NCI-H460 (cell line): ENCODE measurements at places on chromosomes 13 and 19. TPM values are rescaled to one million over a fixed set of nuclear protein-coding genes. Genes with fewer than 3 reads are reported as not detected.

DNA sequence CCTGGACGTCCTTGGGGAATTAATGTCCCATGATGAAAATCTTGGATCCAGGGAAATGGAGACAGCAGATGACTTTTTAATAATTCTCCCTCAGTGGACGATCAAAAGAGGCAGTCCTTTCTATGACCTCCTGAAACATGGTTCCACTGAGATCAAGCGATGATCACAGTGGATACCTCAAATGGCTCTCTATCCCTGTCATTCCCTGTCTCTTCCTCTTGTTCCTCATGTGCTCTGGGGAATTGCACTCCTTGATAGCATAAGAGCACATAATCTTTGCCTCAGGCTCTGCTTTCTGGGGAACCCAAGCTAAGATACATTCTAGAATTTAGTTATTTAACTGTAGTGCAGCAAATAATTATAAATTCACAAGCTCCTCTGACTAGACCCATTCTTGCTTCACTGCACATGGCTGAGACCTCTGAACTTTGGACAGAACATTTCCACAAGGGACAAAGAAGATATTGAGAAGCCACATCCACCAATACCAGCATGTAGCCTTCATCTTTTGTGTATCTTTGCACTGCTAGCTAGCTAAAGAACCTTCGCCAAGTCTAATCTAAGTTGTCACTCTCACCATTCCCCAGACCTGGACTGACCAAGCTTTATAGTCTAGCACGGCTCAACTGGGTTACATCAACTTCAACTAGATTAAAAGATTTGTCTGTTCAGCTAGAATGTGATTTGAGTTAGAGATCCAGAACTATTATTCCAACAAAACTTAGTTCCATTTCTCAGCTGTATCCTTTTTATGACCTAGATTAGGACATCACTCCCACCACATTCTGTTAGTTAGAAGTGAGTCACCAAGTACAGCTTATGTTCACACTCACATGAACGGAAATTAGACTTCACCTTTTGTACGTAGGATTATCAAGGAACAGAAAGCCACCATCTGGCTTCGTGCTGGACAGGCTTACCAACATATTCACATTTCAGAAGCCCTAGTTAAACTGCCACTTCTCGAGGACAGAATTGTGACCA is 142.7 kb downstream of the SUCLA2 start:
- no peak for DNase-seq

DNA sequence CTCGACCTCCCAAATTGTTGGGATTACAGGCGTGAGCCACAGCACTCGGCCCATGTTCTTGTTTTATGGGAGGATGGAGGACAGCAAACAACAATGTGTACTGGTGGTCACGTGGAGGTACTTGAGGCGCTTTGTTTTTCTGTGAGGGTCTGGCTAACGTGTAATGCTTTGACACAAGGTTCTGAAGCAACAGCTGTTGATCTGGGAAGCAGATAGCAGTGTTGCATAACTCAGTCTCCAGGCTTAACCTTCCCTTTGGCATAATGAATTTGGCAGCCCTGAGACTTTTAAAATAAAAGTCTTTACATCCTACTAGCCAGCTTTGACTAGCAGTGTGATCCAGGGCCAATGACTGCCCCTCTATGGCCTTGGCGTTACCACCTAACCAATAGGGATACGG is 6.9 kb upstream of the ZNF580 start:
- DNase-seq: no peak

DNA sequence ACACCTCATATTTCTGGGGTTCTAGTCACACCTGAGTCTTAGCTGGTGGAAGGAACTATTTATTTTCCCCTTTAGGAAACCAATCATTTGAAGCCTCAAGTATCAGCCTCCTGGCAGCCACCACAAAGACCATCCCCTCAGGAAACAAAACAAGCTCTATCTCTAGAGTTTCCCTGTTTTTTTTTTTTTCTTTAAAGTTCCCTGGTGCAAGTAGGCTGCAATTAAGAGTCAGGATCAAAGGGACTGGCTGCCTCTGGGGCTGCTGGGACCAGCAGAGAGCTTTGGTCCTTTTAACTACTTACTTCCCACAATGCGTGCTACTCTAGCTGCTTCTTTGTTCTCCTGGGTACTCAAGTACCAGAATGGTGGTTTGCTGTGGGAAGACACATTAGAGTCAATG is 11.4 kb downstream of the MBNL2 start:
- no peak for DNase-seq

DNA sequence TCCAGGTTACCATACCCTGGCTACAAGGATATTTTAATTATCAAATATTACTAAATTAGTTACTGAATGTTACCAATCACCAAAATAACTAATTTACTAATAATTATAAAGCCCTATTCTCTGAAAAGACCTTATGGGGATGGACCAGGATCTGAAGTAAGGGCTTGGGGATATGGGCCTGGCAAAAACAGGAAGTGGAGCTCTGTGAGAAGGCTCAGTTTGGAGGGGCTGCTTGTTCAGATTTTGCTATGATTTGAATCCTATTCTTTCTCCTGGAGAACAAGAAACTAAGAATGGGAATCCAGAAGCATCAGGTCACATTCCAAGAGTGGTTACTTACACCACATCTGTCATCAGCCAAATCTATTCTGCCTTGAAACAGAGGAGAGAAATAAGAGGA is 148.1 kb downstream of the DNAJC15 start:
- no peak for DNase-seq

DNA sequence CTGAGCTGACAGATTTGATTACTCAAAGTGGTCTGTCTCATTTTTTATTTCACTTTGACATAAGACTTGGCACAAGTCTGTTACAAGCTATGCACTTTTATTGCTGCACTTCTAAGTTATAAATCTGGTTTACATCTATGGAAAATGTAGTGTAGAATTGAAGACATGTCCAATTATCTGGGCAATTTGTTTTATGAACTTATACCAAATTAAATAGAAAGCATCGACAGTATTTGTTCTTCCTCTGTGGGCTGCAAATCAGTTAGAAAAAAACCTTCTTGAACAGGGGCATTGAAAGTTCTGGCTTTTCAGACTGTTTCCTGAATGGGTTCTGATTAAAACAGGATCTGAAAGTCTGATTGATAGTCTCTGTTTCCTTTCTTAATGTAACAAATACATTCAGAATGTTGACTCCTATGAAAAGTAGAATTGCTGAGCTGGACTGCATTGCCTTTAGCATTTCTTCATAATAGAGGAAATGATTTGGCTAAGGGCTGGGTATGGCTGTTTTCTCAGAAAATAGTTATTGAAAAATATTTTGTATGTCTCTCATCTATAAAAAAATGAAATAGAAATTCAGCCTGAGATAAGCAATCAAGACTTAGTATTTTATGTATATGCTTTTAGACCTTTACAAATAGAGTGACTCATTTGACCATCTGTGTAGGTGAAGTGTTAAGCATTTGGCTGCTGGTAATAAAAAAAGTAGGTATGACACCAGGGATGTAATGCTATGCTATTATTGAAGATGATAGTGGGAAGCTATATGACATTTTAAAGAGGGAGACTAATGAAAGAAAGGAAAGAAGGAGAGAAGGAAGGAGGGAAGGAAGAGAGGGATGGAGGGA is 210.9 kb upstream of the SPRY2 start:
- no peak for DNase-seq

- DNase-seq: no peak
These were observed 38.0 kb upstream of the MRI1 start for GRCh38 chr19:13726323-13726722.

DNA sequence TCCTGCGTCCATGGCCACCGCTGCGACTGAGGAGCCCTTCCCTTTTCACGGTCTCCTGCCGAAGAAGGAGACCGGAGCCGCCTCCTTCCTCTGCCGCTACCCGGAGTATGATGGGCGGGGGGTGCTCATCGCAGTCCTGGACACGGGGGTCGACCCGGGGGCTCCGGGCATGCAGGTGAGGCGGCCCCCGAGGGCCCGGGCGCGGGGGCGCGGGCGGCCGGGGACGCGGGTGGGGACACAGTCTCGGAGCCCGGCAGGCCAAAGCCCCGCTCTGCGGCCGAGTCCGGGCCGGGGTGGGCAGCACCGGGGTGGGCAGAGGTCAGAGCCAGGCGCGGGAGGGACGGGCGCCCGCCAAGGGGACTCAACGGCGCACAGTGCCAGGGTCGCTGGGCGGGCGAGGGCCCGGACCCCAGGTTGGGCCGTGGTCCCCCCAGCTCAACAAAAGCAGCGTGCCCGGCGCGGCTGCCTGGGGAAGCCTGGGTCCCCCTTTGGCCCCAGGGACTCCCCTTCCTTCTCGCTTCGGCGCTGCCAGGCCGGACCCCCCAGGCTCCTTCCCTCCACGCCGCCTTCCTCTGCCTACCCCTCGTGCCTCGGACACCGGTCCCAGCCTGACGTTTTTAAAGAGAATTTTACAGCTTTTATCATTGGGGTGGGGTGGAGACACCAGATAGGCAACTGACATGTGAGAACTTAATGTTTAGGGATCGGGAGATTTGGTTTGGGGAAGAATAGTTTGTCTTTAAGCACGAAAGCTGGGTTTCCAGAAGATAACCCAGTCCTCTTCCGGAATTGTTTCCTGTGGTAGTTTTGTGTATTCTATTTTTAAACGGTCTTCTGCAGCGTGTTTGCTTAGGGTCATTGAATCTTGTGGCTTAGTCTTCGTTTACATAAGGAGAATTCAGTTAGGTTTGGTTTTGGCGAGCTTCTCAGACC is 509 bp downstream of the TPP2 start:
- DNase-seq: no peak

GRCh38 chr19:28603453-28603852 is 609.5 kb downstream of the UQCRFS1 start:
- no peak for DNase-seq

SHC2 gene
- total RNA-seq: 0.58 and 1.1 TPM in 2 replicates

FXYD3 gene
- total RNA-seq: not detected in 2 replicates

LRP3 gene
- total RNA-seq: 9.9 and 10.4 TPM in 2 replicates
